A549 treated with ZK216348 at 1 μM for 4 hours (cell line): ENCODE measurements at places on chromosomes 3 and 15. TPM values are rescaled to one million over a fixed set of nuclear protein-coding genes. Genes with fewer than 3 reads are reported as not detected.

The ITPKA gene
- total RNA-seq = 2.0 to 4.3 TPM (median 3.3 TPM) in 5 replicates

The SCAP gene
- total RNA-seq = 16.0 to 34.3 TPM (median 30.3 TPM) in 5 replicates

The NR2F2 gene
- 18.5 to 25.8 TPM (median 24.3 TPM) in 5 replicates for total RNA-seq

The EPHA3 gene
- not detected in 5 replicates for total RNA-seq

The CELSR3 gene
- total RNA-seq = 2.5 to 5.7 TPM (median 5.1 TPM) in 5 replicates

The RTP3 gene
- not detected in 5 replicates for total RNA-seq

The USP13 gene
- total RNA-seq = 8.1 to 12.5 TPM (median 10.8 TPM) in 5 replicates

The EEF1AKMT4 gene
- total RNA-seq = 8.0 to 13.2 TPM (median 11.0 TPM) in 5 replicates

The SLC4A7 gene
- total RNA-seq = 10.8 to 21.2 TPM (median 17.0 TPM) in 5 replicates

The NPAP1 gene
- not detected in 5 replicates for total RNA-seq
